H4 (cell line): ENCODE measurements at places on chromosomes 13 and 19. TPM values are rescaled to one million over a fixed set of nuclear protein-coding genes. Genes with fewer than 3 reads are reported as not detected.
A peak's percentile ranks its signal among the peaks of the same experiment; 100 is the strongest.

DNA sequence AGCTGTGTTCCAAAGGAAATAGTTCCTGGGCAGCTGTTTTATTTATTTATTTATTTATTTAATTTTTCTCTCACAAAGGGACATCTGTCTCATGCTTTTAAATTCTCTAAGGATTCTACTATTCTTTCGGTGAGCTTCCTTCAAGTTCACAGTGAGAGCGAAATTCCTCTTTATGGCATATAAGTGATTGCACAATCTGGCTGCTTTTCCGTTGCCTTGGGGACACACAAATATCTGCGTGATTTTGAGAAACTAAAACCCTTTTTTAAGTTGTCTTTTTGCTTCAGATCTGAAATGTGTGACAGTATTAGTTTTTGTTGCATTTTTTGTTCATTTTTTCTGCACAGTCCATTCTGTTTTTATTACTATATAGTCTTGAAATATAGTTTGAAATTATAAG is 19.2 kb downstream of the ZNF486 start:
- DNase-seq: no peak

GRCh38 chr13:99329477-99329876 is 22.3 kb upstream of the GPR183 start:
- DNase-seq: no peak

DNA sequence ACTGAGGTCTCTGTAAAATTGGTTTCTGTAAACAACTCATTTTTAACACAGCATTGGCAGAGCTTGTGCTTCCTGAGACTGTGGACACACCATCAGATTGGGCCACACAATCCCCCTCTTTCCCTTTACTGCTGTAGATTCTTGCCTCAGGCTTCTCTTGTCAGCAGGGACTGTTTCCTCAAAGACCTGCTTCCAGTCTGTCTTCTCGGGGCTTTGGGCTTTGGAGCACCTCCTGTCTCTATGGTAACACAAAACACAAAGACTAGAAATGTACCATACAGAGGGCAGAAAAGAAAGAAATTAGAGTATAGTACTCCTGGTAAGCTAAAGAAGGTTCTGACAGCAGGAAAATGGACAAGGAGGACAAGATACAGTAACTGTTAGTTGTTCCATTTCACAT is 484.5 kb downstream of the DIAPH3 start:
- DNase-seq: no peak

DNA sequence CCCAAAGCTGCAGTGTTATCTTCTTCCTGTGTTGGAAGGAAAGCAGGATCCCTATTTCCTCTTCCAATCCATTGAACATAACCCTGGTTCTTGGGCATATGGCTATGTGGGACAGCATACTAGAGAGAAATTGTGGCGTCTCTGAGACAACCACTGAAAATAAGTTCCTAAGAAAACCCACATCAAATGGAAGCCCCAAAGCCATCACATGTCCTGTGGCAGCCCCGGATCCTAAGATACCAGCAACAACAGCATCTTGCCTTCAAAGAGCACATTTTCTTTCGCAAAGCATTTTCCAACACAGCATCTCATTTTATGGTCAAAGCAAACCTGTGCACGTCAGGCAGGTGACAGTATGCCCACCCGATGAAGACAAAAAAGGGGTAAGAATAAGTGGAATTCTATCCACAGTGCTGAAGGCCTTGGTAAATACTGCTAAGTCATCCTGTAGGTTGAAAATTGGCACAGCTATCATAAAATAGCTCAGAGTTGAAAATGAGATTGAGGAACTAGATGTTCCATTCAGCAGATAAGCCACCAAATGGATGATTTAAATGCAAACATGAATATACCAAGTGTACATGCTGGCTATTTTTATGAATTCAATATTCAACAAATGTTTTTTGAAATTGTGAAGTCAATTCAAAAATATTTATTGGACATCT is 232.2 kb downstream of the DLEU7 start:
- DNase-seq: no peak

DNA sequence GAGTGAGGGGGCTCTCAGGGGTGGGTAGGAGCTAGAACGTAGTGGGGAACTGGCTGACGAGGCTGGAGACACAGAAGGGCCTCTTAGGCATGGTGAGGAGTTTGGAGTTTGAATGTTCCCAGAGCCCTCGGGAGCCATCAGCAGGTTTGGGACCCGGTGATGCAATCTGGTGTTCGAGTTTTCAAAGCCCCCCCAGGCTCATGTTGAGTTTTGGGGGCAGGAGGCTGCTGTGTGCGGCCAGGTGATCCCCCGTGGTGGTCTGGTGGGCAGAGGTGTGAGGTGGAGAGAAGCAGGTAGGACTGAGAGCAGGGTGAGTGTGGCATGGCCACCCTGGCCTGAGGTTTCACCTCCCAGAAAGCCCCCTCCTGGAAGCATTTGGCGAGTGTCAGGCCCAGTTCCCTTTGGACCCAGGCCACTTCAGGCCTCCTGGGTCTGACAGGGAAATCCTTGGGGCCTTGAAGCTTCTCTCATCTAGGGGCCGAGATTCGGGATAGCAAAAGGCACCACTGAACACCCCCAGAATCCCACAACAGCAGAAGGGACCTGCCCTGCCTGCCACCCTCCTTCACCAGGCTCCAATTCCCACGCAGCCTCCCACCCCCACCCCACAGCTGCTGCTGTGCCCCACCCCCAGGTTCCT is 1.2 kb downstream of the YJEFN3 start:
- DNase-seq: no peak

Gene PCSK4
- 0.31 TPM in 1 of 2 replicates, not detected in the other for total RNA-seq

Gene CYP4F22
- 0.04 TPM in 2 replicates for total RNA-seq

DNA sequence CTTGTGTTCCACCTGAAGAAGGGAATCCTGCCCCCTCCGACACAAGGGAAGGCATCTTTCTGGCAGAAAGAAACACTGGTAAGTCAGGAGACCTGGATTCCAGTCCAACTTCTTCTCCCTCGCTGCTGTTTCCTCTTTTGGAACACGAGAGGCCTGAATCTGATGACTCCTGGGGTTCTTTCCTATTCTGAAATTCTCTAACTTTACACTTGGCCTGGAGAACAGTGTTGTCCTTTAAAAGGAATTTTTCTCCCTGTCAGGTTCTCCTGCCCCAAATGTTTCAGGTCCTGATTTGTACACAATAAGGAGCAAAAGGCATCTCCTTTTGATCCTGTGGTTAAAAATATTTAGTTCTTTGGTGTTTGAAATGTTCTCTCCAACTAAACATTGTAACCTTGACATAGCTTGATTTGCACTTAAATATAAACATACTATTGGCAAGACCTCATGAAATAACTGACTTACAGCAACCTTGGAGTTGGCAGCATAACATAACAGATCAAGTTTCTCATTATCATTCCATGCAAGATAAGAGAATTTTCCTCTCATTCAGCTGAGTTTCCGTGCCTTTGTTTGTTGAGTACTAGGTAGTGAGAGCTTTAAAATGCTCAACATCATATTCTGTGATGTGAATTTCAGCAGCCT is 244.8 kb downstream of the COG6 start:
- peak; percentile 24 for DNase-seq

Gene KLF2
- 0.23 and 1.1 TPM in 2 replicates for total RNA-seq

GRCh38 chr13:93318534-93319254 is 92.1 kb downstream of the GPC6 start:
- no peak for DNase-seq

GRCh38 chr19:32945260-32945659 is 26.5 kb downstream of the CEP89 start:
- DNase-seq: no peak

DNA sequence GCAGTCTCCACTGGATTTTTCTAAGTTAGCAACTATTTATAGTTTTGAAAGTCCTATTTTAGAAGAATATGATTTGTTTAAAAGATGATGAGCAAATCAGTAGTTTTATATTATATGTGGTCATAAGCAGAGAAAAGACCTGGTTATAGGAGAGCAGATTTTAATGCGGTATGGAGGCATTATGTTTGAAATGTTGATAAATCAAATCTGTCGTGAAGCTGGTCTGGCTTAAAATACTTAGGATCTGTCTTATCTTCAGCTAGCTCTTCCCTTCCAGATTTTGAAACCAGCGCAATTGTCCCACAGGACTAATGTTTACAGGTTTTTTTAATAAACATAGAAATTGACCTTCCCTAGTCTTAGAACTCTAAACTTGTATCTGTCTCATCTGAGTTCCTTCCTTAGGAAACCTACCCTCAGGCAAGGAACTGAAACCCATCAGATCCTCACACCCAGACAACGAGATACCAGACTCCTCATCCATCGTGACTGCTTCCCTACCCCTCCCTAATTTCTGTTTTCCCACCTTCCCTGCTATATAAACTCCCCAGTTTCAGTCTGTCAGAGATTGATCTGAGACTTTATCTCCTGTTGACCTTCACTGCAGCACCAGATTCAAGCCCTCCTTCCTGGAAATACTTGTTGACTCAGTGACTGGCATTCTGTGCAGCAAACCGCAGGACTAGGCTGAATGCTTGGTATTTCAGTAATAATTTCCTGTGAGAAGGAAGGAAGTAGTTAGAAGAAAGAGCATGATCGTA is 37.8 kb upstream of the CXCL17 start:
- peak; percentile 81 for DNase-seq

- DNase-seq: no peak
These were observed 12.9 kb downstream of the STARD13 start for GRCh38 chr13:33272531-33273124.

- DNase-seq: no peak
These were observed 285.9 kb downstream of the DNAJC15 start for GRCh38 chr13:43309311-43309710.

DNA sequence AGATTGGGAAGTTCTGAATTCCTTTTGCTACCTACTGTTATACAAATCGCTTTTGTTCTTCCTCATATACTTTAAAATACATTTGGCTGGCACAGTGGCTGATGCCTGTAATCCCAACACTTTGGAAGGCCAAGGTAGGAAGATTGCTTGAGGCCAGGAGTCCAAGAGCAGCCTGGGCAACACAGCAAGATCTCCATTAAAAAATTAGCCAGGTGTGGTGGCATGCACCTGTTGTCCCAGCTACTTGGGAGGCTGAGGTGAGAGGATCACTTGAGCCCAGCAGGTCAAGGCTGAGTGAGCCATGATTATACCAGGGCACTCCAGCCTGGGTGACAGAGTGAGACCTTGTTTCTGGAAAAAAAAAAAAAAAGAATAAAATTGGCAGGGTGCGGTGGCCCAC is 34.4 kb upstream of the CXCL17 start:
- no peak for DNase-seq

Gene RNF17
- total RNA-seq: not detected in 2 replicates

Gene ZNF677
- total RNA-seq: not detected in 2 replicates

Gene ZNF90
- 1.7 and 2.6 TPM in 2 replicates for total RNA-seq

- DNase-seq: no peak
These were observed 17.5 kb downstream of the TMEM143 start for GRCh38 chr19:48346191-48346590.

DNA sequence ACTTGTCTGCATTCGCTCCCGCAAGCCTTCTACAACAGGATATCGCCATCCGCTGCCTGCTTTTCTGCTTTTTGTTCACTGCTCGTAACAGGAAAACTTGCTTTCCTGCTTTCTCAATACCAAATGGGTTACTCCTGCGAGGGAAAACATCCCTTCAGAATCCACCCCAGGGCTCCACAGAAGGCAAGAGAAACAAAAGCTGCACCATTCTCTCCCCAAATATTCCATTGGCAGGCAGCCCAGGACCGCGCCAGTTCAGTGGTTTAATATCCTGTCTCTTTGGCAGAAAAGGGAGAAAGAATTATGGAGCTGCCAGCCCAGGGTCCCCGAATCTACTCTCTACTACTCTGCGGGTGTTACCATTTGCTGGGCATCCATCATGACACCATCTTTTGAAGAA is 84.7 kb upstream of the DOCK9 start:
- no peak for DNase-seq

DNA sequence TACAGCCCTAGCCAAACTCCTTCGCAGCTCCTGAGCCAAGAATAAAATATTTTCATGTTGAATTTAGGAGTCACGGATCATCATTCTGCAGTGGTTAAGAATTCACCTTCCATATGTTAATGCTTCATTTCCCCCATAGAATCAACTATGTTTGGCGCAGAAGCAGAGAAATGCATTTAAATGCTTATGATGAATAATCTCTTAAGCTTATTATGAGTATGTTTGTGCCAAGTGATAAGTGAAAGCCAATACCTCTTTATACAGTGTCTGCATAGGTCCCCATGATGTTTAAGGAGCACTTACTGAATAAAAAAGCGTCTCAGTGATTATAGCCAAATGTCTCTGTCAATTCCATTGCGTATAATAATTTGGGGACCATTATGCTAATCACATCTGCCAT is 32.7 kb upstream of the POMP start:
- no peak for DNase-seq

- DNase-seq: peak; percentile 58
These were observed 1.5 kb upstream of the MYO1F start for GRCh38 chr19:8578642-8579265.

DNA sequence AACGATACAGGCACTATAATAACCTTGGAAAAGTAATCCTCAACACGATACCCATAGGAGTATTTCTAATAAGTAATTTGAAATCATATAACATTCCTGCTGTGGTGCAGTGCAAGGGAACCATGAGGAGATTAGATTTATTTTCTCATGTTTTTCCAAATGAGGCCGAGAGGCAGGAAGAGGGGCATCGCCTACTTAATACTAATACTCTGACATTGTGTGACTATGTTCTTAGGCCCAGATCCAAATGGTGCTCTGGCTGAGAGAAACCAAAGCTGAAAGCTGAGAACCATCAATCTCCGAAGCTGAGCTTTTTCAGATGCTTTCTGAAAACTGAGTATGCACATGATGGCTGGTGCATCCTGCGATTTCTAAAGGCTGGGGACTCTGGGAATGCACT is 248.0 kb upstream of the MAB21L1 start:
- DNase-seq: no peak

GRCh38 chr13:32587811-32588170 is 1.5 kb downstream of the PDS5B start:
- DNase-seq: no peak

DNA sequence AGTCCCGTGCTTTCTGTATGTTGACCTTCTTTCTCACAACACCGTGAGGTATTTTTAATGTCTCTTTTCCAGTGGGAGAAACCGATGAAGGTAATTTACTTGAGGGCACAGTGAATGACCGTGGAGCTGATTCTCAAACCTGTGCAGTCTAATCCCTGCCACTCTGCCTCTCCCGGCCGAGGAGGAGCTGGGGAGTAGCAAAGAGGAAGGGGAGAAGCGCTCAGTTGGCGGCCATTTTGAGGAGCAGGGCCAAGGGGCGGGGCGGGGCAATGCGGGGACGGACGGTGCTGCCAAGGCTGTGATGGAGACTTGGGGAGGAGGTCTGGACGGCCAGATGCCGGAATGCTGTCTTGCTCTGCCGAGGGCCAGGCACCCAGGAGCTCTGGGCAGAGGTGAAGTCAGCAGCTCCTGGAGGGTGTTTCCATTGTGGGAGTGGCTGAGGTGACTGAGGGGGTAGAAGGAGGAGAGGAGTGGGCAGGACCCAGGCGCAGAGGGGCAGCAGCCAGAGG is 12.4 kb upstream of the RANBP3 start:
- no peak for DNase-seq

GRCh38 chr13:59531571-59532091 is 632.1 kb downstream of the DIAPH3 start:
- DNase-seq: peak; percentile 71
